ENCODE measurements at places on chromosomes 4 and X. TPM values are rescaled to one million over a fixed set of nuclear protein-coding genes. Genes with fewer than 3 reads are reported as not detected.

DNA sequence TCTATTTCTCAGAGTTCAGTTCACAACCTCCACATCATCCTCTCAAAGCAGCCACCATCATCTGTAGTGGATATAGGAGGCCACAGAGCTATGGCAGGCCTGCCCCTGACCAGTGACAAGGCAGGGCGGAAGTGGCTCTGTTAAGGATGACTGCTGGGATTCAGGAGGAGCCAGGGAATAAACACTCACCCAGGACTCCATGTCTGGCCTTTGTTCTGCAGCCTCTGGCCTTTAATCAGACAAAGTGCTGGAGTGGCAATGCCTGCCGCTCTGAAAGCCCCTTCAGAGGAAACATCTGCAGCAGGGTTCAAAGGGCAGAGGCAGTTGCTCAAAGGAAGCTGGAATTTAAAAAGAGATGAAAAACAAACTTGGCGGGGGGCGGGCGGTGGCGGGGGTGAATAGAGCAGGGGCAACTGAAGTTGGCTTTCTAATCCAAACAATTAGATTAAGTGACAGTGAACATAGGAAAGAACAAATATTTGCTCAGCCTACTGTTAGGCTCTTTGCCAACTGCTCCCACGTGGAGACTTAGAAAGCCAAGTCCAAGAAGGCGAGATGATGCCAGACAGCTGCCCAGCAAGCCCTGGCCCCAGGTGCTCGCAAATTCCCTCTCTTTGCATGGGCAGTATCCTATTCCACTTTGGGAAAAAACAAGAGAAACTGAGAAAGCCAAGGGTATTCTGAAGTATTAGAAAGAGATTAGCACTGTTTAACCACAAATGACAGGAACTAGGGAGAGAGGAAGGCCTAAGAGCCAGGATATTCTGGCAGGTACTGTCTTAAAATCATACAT lies 5.5 kb downstream of the MPP1 start:
- no peaks in the 10 kb centered on the region for H3K36me3 ChIP-seq
- no peak for DNase-seq
- no peak overlapping the region for H3K4me3 ChIP-seq
- peaks cover 27% of the 10 kb centered on the region for H3K4me1 ChIP-seq

- DNase-seq: no peak
- no peaks in the 10 kb centered on the region for H3K36me3 ChIP-seq
- H3K27ac ChIP-seq: no peak overlapping the region
These were observed 67.5 kb upstream of the CXCL13 start for GRCh38 chr4:77538144-77538543.

GRCh38 chr4:99029018-99029735 lies 33.7 kb downstream of the METAP1 start:
- DNase-seq: no peak
- no peak overlapping the region for H3K4me3 ChIP-seq
- H3K27ac ChIP-seq: no peak overlapping the region
- no peaks in the 10 kb centered on the region for H3K36me3 ChIP-seq

- no peak for DNase-seq
- H3K4me1 ChIP-seq: no peaks in the 10 kb centered on the region
- H3K4me3 ChIP-seq: no peak overlapping the region
- no peaks in the 10 kb centered on the region for H3K36me3 ChIP-seq
- H3K27ac ChIP-seq: no peak overlapping the region
These were observed 533.9 kb downstream of the FSTL5 start for GRCh38 chr4:161629694-161630441.

DNA sequence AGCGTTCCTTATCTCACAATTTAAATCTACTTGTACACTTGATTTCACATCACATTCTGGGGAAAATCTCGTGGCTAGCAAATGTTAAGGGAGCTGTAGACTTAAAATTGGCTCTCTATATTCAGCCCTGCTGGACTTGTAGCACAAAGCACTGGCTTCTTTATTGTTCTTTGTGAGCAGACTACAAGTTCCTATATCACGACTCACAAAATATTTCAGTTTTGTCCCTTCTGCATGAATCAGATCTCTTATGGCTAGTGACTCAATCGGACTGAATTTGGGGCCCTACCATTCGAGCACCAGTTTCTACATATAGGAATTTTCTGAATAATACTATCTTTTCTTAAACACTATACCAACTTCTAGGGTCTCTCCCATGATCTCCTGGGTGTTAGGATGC lies 390.1 kb downstream of the ADAM29 start:
- no peaks in the 10 kb centered on the region for H3K4me1 ChIP-seq
- no peaks in the 10 kb centered on the region for H3K36me3 ChIP-seq
- no peak overlapping the region for H3K4me3 ChIP-seq
- no peaks in the 10 kb centered on the region for H3K27me3 ChIP-seq

DNA sequence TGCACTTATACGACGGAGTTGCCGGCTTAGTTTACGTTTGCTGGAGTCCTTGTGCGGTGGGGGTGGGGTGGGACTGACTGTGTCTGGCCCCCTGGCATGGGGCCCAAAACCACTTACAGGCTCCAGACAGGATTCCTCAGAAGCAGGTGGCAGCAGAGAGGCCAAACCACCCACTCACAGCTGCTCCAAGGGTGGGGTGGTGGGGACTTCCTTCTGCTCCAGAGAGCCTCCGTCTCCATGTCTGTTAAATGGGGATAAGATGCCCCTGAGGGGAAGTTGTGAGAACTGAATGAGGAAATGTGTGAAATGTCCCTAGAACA lies 36.7 kb downstream of the PSAPL1 start:
- H3K27ac ChIP-seq: no peak overlapping the region
- H3K27me3 ChIP-seq: no peaks in the 10 kb centered on the region
- no peak for DNase-seq
- H3K4me3 ChIP-seq: no peak overlapping the region
- no peaks in the 10 kb centered on the region for H3K4me1 ChIP-seq
- H3K36me3 ChIP-seq: no peaks in the 10 kb centered on the region

The USP26 gene
- not detected for total RNA-seq

The CLNK gene
- 0.11 TPM for total RNA-seq

The DNAAF6 gene
- total RNA-seq: not detected

The PITX2 gene
- total RNA-seq: not detected

The PAGE4 gene
- not detected for total RNA-seq

The FMR1NB gene
- not detected for total RNA-seq

The HHIP gene
- not detected for total RNA-seq

The IL13RA1 gene
- 0.59 TPM for total RNA-seq

Data from CD8-positive, alpha-beta memory T cell (primary cell).